Heart right ventricle (tissue), 16 donors: ENCODE measurements at places on chromosomes 12 and 14. TPM values are rescaled to one million over a fixed set of nuclear protein-coding genes. Genes with fewer than 3 reads are reported as not detected.
A peak's percentile ranks its signal among the peaks of the same experiment; 100 is the strongest.

Gene SERPINA10
- not detected for polyA plus RNA-seq

Gene DDX11
- polyA plus RNA-seq: 5.4 TPM

Gene FIGNL2
- polyA plus RNA-seq: 0.22 TPM

Gene DHRS4
- 31.1 TPM for polyA plus RNA-seq

Gene AQP2
- polyA plus RNA-seq: not detected

Gene MYH6
- 3,967 TPM for polyA plus RNA-seq

Gene TMCC3
- polyA plus RNA-seq: 2.6 TPM

- H3K36me3 ChIP-seq: no peaks in the 10 kb centered on the region
- DNase-seq: no peak
- H3K27ac ChIP-seq: no peak overlapping the region
- no peaks in the 10 kb centered on the region for H3K27me3 ChIP-seq
Measured at GRCh38 chr12:127729381-127729780, 537.6 kb upstream of the TMEM132C start.

DNA sequence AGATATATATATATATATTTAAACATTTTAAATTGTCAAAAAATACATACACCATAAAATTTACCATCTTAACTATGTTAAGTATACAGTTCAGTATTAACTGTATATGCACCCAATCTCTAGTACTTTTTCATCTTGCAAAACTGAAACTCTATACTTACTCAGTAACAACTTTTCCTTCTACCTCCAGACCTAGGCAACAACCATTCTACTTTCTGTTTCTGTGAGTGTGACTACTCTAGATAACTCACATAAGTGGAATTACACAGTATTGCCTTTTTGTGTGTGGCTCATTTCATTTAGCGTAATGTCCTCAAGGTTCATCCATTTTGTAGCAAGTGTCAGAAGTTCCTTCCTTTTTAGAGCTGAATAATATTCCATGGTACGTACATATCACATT lies 8.2 kb downstream of the FAM234B start:
- no peaks in the 10 kb centered on the region for H3K36me3 ChIP-seq
- H3K27ac ChIP-seq: no peak overlapping the region
- peaks cover 14% of the 10 kb centered on the region for H3K4me1 ChIP-seq

- no peak for DNase-seq
- no peak overlapping the region for H3K27ac ChIP-seq
- H3K36me3 ChIP-seq: no peaks in the 10 kb centered on the region
- H3K4me1 ChIP-seq: no peaks in the 10 kb centered on the region
- H3K27me3 ChIP-seq: peaks cover 53% of the 10 kb centered on the region
Measured at GRCh38 chr12:113534555-113534954, 62.9 kb upstream of the LHX5 start.

DNA sequence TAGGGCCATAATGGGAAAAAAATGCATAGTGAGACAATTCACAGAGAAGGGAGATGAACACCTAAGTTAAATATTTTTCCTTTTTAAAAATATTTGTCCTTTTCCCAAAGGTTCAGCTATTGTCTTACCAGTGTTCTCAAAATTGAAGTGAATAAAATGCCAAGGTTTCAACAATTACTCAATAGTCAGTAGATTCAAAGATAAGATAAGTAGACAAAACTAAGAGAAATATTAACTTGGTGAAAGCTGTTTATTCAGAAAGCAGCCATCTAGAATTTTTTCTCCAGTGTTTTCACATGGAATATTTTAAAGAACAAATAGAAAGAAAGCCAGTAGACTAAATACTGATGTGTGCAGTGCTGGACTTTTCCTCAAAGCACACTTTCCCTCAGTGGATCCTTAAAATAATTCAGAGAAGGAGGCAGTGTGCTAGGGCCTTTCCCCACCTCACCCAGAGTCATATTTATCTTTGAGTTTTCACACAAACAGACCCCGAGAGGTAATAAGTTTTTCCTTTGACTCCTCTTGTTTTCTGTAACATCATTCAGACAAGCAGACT lies 144.5 kb upstream of the PLEKHG7 start:
- H3K4me3 ChIP-seq: no peak overlapping the region
- peaks cover 5% of the 10 kb centered on the region for H3K4me1 ChIP-seq
- no peak for DNase-seq
- H3K27ac ChIP-seq: no peak overlapping the region
- no peaks in the 10 kb centered on the region for H3K36me3 ChIP-seq

- H3K27ac ChIP-seq: no peak overlapping the region
- H3K36me3 ChIP-seq: no peaks in the 10 kb centered on the region
- DNase-seq: no peak
- no peaks in the 10 kb centered on the region for H3K27me3 ChIP-seq
Measured at GRCh38 chr12:116404913-116405611, 127.6 kb upstream of the MED13L start.

DNA sequence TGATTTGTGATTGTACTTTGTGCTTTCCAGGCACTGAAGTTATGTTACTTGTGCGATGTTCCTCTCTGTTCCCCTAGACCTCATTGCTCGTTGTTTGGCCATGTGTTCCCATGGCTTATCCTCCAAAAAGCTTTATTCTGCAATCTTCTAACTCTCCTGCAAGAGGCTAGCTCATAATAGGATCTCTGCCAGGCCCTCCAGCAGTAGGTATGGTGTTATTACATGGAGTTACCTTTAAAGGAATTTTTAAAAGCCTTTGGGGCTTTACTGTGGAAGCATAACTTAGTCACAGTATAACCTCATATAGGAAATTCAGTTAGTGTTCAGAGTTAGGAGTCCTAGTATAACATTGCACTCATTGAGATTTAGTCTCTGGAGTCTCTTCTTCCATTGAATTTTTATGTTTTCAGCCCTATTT lies 292.3 kb downstream of the RAD51B start:
- H3K4me1 ChIP-seq: peaks cover 25% of the 10 kb centered on the region
- no peaks in the 10 kb centered on the region for H3K36me3 ChIP-seq
- no peak for DNase-seq
- H3K27ac ChIP-seq: no peak overlapping the region

- DNase-seq: no peak
- no peak overlapping the region for H3K27ac ChIP-seq
- no peaks in the 10 kb centered on the region for H3K27me3 ChIP-seq
Measured at GRCh38 chr12:30962047-30962446, 35.5 kb downstream of the TSPAN11 start.

- peaks cover 55% of the 10 kb centered on the region for H3K4me1 ChIP-seq
- H3K27me3 ChIP-seq: no peaks in the 10 kb centered on the region
- peak overlapping the region; percentile 11 for H3K4me3 ChIP-seq
- peak; percentile 68 for DNase-seq
Measured at GRCh38 chr14:63438065-63438757, 105.0 kb downstream of the PPP2R5E start.

- H3K4me3 ChIP-seq: no peak overlapping the region
- no peak overlapping the region for H3K27ac ChIP-seq
- H3K27me3 ChIP-seq: no peaks in the 10 kb centered on the region
- H3K36me3 ChIP-seq: no peaks in the 10 kb centered on the region
Measured at GRCh38 chr14:104882991-104883660, 18.1 kb downstream of the CEP170B start.

- no peaks in the 10 kb centered on the region for H3K36me3 ChIP-seq
- H3K4me1 ChIP-seq: no peaks in the 10 kb centered on the region
- DNase-seq: no peak
- H3K27me3 ChIP-seq: no peaks in the 10 kb centered on the region
- H3K27ac ChIP-seq: no peak overlapping the region
- H3K4me3 ChIP-seq: no peak overlapping the region
Measured at GRCh38 chr14:78286210-78286609, 116.0 kb downstream of the NRXN3 start.

- H3K27me3 ChIP-seq: no peaks in the 10 kb centered on the region
- H3K4me1 ChIP-seq: no peaks in the 10 kb centered on the region
- no peaks in the 10 kb centered on the region for H3K36me3 ChIP-seq
- no peak overlapping the region for H3K4me3 ChIP-seq
- no peak for DNase-seq
Measured at GRCh38 chr12:22722779-22723178, 97.8 kb downstream of the ETNK1 start.

DNA sequence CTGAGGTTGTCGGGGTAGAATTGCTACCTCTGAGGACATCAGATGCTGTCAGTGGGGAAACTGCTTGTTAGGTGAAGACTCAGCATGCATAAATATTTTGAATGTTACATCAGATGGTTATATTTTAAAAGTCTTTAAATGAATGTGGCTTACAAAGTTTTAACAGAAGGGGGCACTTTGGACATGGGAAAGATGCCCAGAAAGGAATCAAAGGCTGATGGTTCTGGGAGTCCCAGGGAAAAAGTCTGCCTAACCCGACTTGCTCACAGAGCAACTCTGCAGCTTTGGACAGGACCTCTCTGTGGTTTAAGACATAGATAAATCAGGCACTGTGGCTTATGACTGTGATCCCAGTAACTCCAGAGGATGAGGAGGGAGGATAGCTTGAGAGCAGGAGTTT lies 474.9 kb downstream of the ATP23 start:
- no peaks in the 10 kb centered on the region for H3K27me3 ChIP-seq
- no peak overlapping the region for H3K4me3 ChIP-seq
- no peaks in the 10 kb centered on the region for H3K4me1 ChIP-seq
- H3K36me3 ChIP-seq: no peaks in the 10 kb centered on the region
- H3K27ac ChIP-seq: no peak overlapping the region
- no peak for DNase-seq

- H3K27ac ChIP-seq: no peak overlapping the region
- H3K4me3 ChIP-seq: no peak overlapping the region
- DNase-seq: no peak
- no peaks in the 10 kb centered on the region for H3K27me3 ChIP-seq
- H3K36me3 ChIP-seq: no peaks in the 10 kb centered on the region
- H3K4me1 ChIP-seq: peaks cover 7% of the 10 kb centered on the region
Measured at GRCh38 chr12:92602930-92603623, 99.7 kb upstream of the PLEKHG7 start.

GRCh38 chr12:109871668-109872314 lies 8.6 kb downstream of the GLTP start:
- peaks cover 11% of the 10 kb centered on the region for H3K36me3 ChIP-seq
- peaks cover 16% of the 10 kb centered on the region for H3K4me1 ChIP-seq
- H3K27me3 ChIP-seq: no peaks in the 10 kb centered on the region
